ENCODE measurements at places on chromosomes 1 and 21.

DNA sequence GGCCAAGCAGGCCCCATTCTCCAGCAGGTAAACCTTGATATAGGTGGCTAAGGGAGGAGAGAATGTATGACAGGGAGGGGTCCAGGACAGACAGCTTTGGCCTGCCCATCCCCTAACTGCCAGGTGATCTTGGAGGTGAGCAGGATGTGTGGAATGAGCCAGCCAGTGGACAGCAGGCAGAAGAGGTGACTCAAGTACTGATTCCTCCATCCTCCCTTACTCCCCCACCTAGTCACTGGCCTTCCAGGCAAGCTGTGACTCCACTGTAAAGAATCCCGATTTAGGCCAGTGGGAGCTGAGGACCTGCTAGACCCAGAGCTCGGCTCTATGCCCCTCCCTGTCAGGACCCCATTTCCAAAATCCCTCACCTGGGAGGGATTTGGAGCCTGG, 36.6 kb downstream of the RIMS3 start:
- no peak for DNase-seq

DNA sequence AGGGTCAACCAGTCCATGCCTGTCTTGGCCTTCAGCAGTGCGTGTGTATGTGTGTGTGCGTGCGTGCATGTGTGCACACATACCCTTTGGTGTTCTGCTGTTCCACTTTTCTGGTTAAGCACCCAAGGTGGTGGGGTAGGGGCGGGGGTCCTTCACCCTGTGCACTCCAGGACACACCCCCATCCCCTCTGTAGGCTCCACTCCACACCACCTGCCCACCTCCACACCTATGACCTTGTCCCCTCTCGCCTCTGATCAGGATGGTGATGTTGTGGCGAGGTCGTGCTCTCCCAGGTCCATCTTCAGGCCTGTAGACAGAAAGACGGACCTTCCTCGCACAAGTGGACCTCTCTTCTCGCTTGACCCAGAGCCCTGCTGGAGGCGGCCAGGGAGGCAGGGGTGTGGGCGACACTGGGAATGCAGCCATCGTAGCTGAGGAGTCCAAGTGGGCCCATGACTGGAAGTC, 44.6 kb downstream of the WDR4 start:
- DNase-seq: no peak

DNA sequence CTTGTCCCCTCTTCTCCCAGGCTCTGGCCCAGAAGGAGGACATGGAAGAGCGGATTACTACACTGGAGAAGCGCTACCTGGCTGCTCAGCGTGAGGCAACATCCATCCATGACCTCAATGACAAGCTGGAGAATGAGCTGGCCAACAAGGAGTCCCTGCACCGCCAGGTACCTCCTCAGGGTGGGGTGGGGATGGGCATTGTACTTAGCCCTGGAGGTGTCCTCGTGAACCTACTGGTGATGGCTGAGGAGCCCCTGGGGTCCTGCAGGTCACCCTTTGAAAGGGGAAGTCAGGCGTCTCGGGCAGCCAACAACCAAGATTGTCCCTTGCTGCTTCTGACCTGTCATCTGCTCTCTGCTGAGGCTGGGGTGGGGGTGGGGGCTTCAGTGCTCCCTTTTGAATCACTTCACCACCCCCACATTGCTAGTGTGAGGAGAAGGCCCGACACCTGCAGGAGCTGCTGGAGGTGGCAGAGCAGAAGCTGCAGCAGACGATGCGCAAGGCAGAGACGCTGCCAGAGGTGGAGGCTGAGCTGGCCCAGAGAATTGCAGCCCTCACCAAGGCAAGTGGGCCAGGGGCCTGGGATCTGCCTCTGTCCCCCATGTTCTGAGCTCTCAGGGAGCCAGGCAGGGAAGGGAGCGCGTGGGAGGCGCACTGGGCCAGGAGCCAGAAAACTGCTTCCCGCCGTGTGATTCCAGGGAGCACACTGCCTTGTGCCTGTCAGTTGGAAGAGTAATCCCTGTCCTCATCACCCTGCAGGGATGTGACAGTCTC, 19.7 kb downstream of the PPFIA4 start:
- no peak for DNase-seq

DNA sequence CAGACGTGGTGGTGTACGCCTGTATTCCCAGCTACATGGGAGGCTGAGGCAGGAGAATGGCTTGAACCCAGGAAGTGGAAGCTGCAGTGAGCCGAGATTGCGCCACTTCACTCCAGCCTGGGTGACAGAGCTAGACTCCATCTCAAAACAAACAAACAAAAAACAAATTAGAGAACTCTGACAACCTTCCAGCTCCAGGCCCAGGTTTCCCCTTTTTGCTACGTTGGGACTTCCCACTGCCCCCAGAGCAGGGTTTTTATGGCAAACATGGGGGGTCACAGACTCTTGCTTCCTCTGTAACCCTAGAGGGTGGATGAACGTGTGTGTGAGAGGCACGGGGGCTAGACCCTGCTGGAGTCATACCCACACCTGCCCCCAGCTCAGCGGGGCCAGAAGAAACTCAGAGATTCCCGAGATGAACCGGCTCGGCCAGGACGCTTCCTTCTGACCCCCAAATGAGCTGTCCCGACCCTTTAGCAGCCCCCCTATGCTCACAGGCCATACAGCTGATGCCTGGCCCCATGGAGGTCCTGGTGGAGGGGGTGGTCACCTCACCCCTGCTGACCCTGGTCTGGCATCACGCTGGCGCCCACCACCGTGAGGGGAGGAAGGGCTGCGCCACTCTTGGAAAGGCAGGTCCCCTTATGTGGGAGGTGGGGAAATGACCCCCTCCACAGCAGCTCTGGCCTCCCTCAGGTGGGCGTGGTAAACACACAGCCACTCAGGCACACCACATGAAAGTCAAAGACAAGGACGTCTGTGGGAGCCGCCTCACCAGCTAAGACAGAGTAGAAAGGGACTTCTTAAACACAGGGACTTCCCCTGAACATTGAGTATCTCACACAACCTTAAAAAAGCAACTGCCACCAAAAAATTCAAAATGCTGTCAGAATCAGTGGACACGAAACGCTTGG, 7.1 kb downstream of the GPR157 start:
- no peak for DNase-seq

- peak; percentile 58 for DNase-seq
These were observed 18.8 kb downstream of the ELF3 start for GRCh38 chr1:202029171-202029665.

DNA sequence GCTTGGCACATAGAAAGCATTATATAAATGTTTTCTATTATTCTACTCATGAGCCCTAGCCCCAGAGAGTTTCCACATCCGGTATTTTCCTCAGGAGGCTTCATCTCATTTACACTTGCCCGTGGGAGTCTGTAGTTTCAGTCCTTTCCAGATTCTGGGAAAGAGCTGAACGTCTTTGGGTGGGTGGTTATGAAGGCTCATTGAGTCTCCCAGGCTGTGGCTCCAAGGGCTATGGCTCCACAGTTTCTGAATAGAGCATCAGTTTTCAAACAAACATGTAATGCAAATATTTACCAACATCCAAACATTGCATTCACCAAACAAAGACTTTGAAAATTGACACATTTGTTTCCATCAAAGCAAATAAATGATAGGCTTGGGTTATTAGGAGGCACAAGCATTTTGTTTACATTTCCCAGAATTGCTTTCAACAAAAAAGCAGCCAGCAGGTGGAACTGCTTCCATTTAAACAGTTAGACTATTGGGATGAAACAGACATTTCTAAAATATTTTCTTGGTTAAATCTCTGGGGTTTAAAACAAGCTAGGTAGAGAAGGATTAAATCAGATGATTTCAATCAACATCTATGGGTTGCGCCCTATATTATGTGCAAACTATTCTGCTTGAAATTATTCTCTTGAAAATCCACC, 1.3 kb upstream of the LEMD1 start:
- no peak for DNase-seq

DNA sequence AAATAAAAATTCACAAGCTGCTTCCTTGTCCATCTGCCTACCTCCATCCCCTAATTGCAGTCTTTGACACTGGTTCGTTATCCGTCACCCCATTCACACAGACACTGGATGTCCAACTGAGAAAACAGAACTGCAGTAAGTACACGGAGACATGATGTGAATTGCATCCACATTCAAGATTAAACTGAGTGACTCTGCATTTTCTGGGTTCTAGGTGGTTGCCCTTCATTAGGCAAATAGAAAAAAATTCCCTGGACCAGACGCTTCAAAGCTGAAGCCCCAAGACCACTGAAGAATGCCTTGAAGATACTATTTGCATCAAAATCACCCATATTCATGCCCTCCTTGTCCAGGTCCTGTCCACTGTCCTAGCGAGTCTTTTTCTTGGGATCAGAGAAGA, 7.9 kb upstream of the ALG6 start:
- DNase-seq: no peak

- DNase-seq: no peak
These were observed at the start of gene IFI44L for GRCh38 chr1:78619803-78620579. IFI44L (plus strand) TSS chr1:78620448; CDS start chr1:78627916, 7,468 bp downstream.

DNA sequence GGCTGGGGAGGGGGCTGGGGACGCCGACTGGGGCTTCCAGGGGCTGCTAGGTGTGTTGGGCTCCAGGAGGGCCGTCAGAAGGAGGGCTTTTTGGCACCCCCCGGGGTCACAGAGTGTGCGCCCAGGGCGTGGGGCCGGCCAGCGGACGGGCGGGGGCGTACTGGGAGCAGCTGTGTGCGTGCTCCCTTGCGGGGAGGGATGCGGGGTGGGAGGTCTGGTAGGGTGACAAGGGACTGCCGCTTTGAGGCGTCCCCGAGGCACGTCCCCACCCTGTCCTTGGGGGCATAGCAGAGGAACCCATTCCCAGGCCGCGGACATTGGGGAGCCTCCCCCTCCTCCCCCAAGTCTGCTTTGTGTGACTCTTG, 1.1 kb downstream of the FOXO6 start:
- DNase-seq: no peak

GRCh38 chr1:82947278-82947677, 1051.7 kb downstream of the TTLL7 start:
- no peak for DNase-seq

- no peak for DNase-seq
These were observed 78.1 kb downstream of the ERG start for GRCh38 chr21:38420140-38420539.

DNA sequence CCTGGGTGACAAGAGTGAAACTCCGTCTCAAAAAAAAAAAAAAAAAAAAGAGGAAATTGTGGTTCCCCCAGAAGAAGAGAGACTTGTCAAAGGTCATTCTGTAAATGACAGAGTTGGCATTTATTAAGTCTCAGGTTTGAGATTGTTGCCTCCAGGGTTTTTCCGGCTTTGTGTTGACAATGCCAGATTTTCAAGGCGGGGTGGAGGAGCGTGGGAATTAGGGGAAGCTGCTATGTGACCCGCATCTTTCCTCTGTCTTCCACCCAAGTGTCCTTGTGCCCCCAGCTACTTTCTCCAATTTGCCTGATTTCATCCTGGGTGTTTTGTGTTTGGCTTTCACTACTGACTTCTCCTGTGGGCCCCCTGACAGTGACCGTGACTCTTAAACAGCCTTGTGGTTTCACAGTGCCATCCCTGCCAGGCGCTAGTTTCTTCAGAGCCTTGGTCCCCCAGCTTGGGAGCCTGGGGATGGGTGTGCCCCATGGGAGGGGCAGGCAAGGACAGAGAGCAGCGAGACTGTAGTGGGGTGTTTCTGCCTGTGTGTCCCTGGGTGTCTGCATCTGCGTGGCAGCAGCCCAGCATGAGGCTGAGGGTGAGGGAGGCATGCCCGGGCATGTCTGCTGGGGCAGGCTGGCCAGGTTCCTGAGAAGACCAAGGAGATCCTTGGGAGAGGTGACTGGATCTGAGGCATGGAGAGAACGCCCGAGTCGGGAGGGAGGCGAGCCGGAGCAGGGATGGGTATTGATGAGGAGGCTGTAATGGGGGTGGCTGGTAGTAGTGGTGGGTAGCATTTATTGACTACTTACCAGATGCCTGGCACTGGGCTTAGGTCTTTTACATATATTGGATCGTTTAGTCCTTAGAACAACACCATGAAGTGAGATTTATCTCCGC, 46.3 kb downstream of the IER5 start:
- no peak for DNase-seq

DNA sequence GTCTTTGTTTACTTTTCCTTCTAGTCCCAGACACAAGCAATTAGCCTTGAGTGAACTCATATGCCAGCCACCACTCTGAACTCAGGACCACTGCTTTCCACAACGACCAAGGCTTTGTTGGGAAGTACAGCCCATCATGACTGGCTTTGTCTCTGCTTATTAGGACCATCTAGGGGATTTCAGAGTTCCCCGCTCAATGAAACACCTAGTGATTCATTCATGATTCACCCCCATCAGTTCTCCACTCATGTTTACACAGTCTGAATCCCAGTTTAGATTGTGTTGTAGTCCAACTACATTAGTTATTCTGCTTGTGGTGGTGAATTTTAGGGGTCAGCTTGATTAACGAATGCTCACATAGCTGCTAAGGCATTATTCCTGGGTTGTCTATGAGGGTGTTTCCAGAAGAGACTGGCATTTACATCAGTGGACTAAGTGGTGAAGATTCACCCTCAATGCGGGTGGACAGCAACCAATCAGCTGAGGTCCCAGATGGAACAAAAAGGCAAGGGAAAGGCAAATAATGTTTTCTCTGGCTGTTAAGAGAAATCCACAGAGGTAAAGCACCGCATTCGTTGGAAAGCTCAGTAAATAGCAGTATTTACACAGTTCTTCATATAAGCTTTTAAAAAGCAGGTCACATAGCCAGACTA, 122.7 kb downstream of the RGS21 start:
- DNase-seq: peak; percentile 53

DNA sequence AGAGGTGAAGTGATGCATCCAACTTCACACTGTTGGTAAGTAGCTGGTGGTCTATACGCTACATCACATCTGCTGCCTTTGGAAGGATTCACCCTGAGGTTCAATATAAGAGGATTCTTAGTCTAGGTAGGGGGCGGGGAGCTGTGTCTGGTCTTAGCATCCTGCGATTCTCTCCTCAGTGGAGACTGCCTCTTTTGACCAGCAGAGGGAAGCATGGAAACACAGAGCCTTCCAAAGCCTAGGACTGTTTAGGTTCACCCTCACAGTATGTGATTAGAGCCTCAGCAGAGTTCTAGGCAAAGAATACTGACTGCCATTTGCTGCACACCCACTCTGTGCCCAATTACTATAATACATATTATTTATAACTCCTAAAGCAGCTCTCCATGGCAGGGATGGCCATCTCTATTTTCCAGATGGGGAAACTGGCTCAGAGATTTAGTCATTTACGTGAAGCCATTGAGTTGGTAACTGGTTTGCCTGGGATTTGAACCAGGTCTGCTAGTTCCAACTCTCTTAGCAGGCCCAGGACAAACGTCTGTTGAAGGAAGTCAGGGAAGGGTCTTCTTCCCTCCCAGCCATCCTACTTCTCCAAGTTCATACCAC, 28.9 kb upstream of the EFCAB14 start:
- DNase-seq: peak; percentile 27

DNA sequence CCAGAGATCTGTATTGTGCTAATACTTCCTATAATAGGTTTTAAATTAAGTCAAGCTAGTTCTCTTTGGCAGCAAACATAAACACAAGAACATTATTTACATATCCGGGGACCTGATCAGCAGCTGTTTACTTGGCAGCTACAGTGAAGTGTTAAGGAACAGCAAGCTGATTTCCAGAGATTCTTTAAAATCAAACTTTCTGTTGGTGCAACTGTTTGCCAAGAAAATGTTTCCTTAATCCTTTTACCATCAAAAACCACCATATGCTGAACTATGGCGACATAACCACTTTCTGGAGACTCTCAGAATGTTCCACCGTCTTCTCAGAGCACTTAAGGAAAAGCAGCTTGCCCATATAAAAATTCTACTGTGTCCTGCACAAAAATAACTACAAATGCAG, 107.0 kb upstream of the KRTAP19-8 start:
- DNase-seq: no peak

- no peak for DNase-seq
These were observed 88.6 kb downstream of the SELENOF start for GRCh38 chr1:86825319-86825718.

All from non-pigmented ciliary epithelial cell (primary cell).